A549 treated with AZD2906 at 1 μM for 4 hours (cell line): ENCODE measurements at places on chromosomes 6 and 20. TPM values are rescaled to one million over a fixed set of nuclear protein-coding genes. Genes with fewer than 3 reads are reported as not detected.

The GTSF1L gene
- not detected in 5 replicates for total RNA-seq

The PLN gene
- total RNA-seq = not detected in 5 replicates

The SAMD10 gene
- 0.05 TPM in 1 of 5 replicates, not detected in the others for total RNA-seq

The HLA-DQB1 gene
- total RNA-seq = not detected in 5 replicates

The SPTLC3 gene
- total RNA-seq = 0.01 to 0.08 TPM (median 0.02 TPM) in 5 replicates

The TAGAP gene
- total RNA-seq = not detected in 5 replicates

The PHF3 gene
- total RNA-seq = 7.3 to 12.4 TPM (median 8.5 TPM) in 5 replicates

The GJA10 gene
- not detected in 5 replicates for total RNA-seq

The EFCAB8 gene
- total RNA-seq = 0.01 TPM in 1 of 5 replicates, not detected in the others

The PGC gene
- total RNA-seq = 0.09 to 0.38 TPM (median 0.16 TPM) in 5 replicates

The PTGIS gene
- total RNA-seq = 0.01 to 0.03 TPM (median 0.02 TPM) in 4 of 5 replicates, not detected in the other

The TNXB gene
- 0.48 to 0.71 TPM (median 0.56 TPM) in 5 replicates for total RNA-seq

The SNPH gene
- 3.3 to 4.7 TPM (median 4.2 TPM) in 5 replicates for total RNA-seq

The LINC00237 gene
- not detected in 5 replicates for total RNA-seq

The CLDN20 gene
- not detected in 5 replicates for total RNA-seq

The SIRPD gene
- not detected in 5 replicates for total RNA-seq

The MUC21 gene
- 0.03 to 0.04 TPM in 2 of 5 replicates, not detected in the others for total RNA-seq

The SYNDIG1 gene
- 1.1 to 2.0 TPM (median 1.4 TPM) in 5 replicates for total RNA-seq

The PROKR2 gene
- total RNA-seq = not detected in 5 replicates

The E2F1 gene
- 22.1 to 28.8 TPM (median 28.2 TPM) in 5 replicates for total RNA-seq

The ECI2 gene
- total RNA-seq = 42.9 to 60.1 TPM (median 44.0 TPM) in 5 replicates

The FAM217A gene
- not detected in 5 replicates for total RNA-seq

The CAPN11 gene
- 0.05 TPM in 1 of 5 replicates, not detected in the others for total RNA-seq

The RAET1L gene
- 0.34 to 0.50 TPM (median 0.39 TPM) in 5 replicates for total RNA-seq

The PERP gene
- 74.2 to 82.5 TPM (median 77.1 TPM) in 5 replicates for total RNA-seq

The OSTM1 gene
- total RNA-seq = 16.2 to 23.7 TPM (median 21.0 TPM) in 5 replicates

The ISM1 gene
- total RNA-seq = 0.12 to 0.29 TPM (median 0.16 TPM) in 5 replicates

The OR5V1 gene
- not detected in 5 replicates for total RNA-seq

The ELOVL2 gene
- 5.2 to 6.5 TPM (median 6.5 TPM) in 5 replicates for total RNA-seq

The ASIP gene
- total RNA-seq = 0.18 TPM in 1 of 5 replicates, not detected in the others

The WFDC9 gene
- not detected in 5 replicates for total RNA-seq

The IL17F gene
- total RNA-seq = not detected in 5 replicates

The HSPA1L gene
- 1.2 to 1.7 TPM (median 1.4 TPM) in 5 replicates for total RNA-seq

The RSPH9 gene
- total RNA-seq = 0.15 to 0.27 TPM (median 0.17 TPM) in 5 replicates

The PFDN6 gene
- 102 to 111 TPM (median 104 TPM) in 5 replicates for total RNA-seq

The BANF2 gene
- total RNA-seq = not detected in 5 replicates

The OR2H1 gene
- not detected in 5 replicates for total RNA-seq

The RSPO3 gene
- total RNA-seq = 59.5 to 80.5 TPM (median 63.8 TPM) in 5 replicates

The GPR31 gene
- not detected in 5 replicates for total RNA-seq

The MUCL3 gene
- total RNA-seq = 0.09 to 0.17 TPM (median 0.10 TPM) in 5 replicates

The PTCRA gene
- not detected in 5 replicates for total RNA-seq

The LY86 gene
- not detected in 5 replicates for total RNA-seq

The BPIFB1 gene
- total RNA-seq = 0.03 to 0.15 TPM (median 0.07 TPM) in 5 replicates

The C6orf118 gene
- 0.07 to 0.24 TPM (median 0.20 TPM) in 5 replicates for total RNA-seq

The TFAP2A gene
- 6.3 to 11.4 TPM (median 8.4 TPM) in 5 replicates for total RNA-seq

The GSTA1 gene
- total RNA-seq = 0.07 TPM in 1 of 5 replicates, not detected in the others

The SMLR1 gene
- 0.02 to 0.03 TPM in 2 of 5 replicates, not detected in the others for total RNA-seq

The ETV7 gene
- total RNA-seq = 0.08 to 0.20 TPM (median 0.13 TPM) in 4 of 5 replicates, not detected in the other

The DSTN gene
- 640 to 860 TPM (median 684 TPM) in 5 replicates for total RNA-seq

The ARG1 gene
- not detected in 5 replicates for total RNA-seq

The DEFB114 gene
- total RNA-seq = not detected in 5 replicates

The COL9A3 gene
- total RNA-seq = 0.32 to 0.69 TPM (median 0.63 TPM) in 5 replicates

The TEAD3 gene
- 6.8 to 9.2 TPM (median 8.6 TPM) in 5 replicates for total RNA-seq

The PBOV1 gene
- not detected in 5 replicates for total RNA-seq

The BNIP5 gene
- 0.02 to 0.05 TPM (median 0.02 TPM) in 4 of 5 replicates, not detected in the other for total RNA-seq

The OXT gene
- not detected in 5 replicates for total RNA-seq

The SNRPB gene
- total RNA-seq = 879 to 1,091 TPM (median 997 TPM) in 5 replicates

The TOMM6 gene
- 282 to 306 TPM (median 287 TPM) in 5 replicates for total RNA-seq

The KIAA0408 gene
- 5.1 to 5.8 TPM (median 5.6 TPM) in 5 replicates for total RNA-seq
